Left cardiac atrium (tissue), 4 donors: ENCODE measurements at places on chromosomes 7 and 10.

- no peak for DNase-seq
Observed at GRCh38 chr7:127761196-127761595, 109.2 kb downstream of the SND1 start.

DNA sequence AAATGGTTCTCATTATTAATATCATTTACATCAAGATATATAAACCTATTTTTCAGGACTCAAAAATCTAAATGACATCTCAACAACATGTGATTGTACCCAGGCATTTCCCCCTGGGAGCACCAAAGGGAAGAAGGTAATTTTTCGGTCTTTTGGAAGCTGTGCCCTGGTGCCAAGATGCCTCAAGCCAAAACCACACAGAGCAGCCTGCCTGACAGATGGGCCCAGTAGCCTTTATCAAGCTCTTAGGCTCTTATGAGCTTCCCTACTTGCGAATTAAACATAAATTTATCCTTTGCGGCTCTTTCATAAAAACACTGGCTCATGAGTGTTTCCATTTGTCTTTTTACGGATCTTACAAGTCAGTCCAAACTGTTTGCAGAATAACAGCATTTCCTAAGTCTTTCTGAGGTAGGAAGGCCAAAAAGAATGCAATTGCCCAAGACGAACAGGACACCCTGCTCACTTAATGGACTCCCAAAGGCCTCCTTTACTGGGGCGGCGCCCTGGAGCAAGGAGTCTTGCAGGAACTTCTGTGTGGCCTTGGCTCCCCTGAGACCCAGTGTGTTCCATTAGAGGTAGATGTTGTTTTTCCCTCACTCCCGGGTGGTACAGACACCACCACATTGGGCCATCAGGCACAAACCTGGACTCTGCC is 4.1 kb upstream of the RASSF4 start:
- DNase-seq, result no peak

GRCh38 chr7:132395361-132395760 is 180.9 kb downstream of the PLXNA4 start:
- no peak for DNase-seq

DNA sequence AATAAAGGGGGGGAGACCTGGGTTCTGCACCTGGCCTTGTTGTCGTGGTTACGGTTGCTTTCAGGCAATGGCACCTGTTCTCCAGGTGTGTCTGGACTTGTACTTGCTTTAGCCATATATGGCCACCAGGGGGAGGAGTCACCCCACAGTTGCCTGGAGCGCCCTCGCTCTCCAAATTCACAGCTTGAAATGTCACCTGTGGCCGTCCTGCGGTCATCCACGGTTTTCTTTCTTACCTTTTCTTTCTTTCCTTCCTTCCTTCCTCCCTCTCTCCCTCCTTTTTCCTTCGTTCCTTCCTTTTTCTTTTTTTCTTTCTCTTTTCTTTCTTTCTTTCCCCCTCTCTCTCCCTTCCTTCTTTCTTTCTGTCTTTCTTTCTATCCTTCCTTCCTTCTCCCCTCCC is 157.2 kb upstream of the ZNF92 start:
- peak; percentile 31 for DNase-seq

- DNase-seq, result no peak
Observed at GRCh38 chr10:25280573-25280972, 105.8 kb downstream of the GPR158 start.
